ENCODE measurements at places on chromosomes 11 and 22.

GRCh38 chr11:30257058-30257457 is 26.2 kb downstream of the FSHB start:
- no peak for DNase-seq

DNA sequence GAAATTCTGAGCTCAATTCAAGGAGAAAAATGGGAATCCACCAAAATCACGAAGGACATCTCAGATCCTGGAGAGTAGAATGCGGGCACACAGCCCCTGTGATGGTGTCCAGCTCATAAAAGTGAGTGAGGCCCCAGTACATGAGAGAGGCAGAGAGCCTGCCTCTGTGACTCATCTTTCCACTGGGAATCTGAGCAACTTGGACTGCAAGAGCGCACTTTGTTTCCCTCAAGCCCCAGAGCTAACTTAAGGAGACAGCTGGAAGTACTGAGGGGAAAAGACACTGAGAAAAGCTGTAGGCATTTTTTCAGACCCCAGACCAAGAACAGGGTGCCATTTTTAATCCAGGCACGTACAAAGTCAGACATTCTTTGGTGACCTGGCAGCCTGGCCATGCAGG is 273.7 kb downstream of the C11orf87 start:
- no peak for DNase-seq

DNA sequence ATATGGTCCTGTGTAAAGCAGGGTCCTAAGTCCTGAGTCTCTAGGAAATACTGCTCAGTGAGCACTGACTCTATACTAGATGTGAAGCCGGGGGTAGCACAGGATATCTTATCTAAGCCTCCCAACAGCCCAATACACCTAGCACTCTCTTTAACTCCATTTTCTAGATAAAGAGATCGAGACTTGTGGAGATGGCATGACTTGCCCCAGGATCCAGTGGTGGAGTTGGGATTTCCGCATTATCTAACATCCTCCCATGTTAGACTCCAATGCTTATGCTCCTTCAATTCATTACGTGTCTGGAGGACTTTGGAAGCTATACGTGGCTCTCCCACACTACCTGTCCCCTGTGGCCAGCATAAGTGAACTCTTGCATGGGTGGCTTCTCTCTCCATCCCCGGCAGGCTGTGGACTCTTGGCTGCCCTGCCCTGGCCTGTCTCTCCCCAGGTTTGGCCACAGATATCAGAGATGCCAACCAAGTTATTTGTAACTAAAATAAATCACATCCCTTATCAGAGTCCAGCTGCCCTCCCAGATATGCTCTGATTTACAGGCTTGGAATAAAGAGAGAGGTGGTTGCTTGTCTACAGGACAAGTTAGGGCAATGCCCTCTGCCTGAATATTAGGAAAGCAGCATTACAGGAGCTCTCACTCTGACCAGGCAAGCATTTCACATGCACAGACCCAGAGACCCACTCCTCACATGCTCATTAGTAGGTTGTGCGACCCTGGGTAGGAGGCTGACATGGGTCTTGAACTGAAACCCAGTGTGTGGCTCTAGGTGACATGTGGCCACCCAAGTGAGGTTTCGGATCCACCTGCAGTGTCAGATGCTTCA is 4.5 kb downstream of the CD44 start:
- no peak for DNase-seq

GRCh38 chr11:122165607-122166371 is 49.8 kb upstream of the BLID start:
- DNase-seq: no peak

DNA sequence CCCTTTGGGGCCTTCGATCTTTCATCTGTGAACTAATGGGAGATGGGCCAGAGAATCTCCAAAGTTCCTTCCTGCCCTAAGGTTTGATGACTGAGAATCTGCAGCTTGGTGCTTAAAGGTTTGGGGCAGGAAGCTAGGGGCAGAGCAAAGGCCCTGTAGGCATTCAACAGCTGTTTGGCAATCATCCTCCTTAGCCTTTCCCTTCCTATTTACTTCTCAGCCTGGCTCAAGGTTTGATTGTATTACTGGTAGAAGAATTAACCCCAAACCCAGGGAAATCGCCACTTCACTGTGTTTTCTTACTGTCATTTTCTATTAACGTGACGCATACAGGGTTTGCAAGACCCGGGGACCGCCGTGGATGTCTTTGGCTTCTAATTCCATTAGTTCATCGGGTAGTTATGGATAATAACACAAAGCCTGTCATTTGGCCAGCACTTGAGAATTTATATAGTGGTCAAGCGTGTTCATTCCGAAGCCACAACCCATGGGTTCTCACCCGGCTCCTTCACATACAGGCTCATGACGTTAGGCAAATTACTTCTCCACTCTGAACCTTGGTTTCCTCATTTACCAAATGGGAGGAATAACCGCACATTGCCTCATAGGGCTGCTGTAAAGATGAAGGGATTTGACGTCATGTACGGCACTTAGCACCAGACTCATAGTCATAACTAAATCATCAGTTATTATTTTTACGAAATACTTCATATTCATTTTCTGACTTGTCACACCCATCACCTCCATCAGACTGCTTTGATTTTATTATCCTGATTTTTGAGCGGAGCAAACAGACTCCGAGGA is 158.1 kb downstream of the FBXO7 start:
- DNase-seq: no peak

DNA sequence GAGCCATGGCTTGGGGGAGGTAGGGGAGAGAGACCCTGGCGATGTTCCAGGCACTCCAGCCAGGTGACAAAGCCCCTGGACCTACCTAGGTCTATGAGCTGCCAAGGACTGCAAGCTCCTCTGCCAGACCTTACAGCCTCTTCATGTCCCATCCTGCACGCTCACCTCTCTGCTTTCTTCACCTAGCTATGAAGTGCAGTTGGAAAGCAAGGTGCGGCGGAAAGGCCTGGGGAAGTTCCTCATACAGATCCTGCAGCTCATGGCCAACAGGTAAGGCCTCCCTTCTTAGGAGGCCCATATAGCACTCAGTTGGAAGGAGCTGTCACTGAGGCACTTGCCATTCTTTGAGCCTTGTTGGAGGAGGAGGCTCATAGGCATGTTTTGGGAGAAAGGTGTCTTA is 13.8 kb downstream of the NAA40 start:
- DNase-seq: no peak

GRCh38 chr11:8352103-8352875 is 88.6 kb upstream of the LMO1 start:
- no peak for DNase-seq

GRCh38 chr11:72233056-72233772 is 8.6 kb downstream of the INPPL1 start:
- DNase-seq: no peak

Measured in stimulated activated CD4-positive, alpha-beta T cell treated with anti-CD3 and anti-CD28 coated beads, Interleukin-12 subunit alpha, Interleukin-12 subunit beta, amount 100 ng/mL, for 48 hours (primary cell).